Pancreas (tissue), 10 donors: ENCODE measurements at places on chromosomes 11 and 22. TPM values are rescaled to one million over a fixed set of nuclear protein-coding genes. Genes with fewer than 3 reads are reported as not detected.

Gene PHETA2
- 10.1 TPM for polyA plus RNA-seq

Gene KCNQ1
- 50.0 TPM for polyA plus RNA-seq

Gene SLC29A2
- 21.7 TPM for polyA plus RNA-seq

Gene PHOX2A
- polyA plus RNA-seq: not detected

Gene TAF1D
- polyA plus RNA-seq: 248 TPM

Gene KRTAP5-7
- 0.15 TPM for polyA plus RNA-seq

Gene DNAL4
- polyA plus RNA-seq: 12.2 TPM

Gene ZC3H12C
- 2.7 TPM for polyA plus RNA-seq

Gene DEPDC7
- polyA plus RNA-seq: 2.6 TPM

Gene HOATZ
- not detected for polyA plus RNA-seq

Gene NFAM1
- 0.45 TPM for polyA plus RNA-seq

- no peaks in the 10 kb centered on the region for H3K36me3 ChIP-seq
- DNase-seq: no peak
- H3K4me1 ChIP-seq: no peaks in the 10 kb centered on the region
- no peak overlapping the region for H3K27ac ChIP-seq
- no peak overlapping the region for H3K4me3 ChIP-seq
- H3K27me3 ChIP-seq: no peaks in the 10 kb centered on the region
Observed at GRCh38 chr11:38968951-38969350, 2370.9 kb upstream of the RAG2 start.

GRCh38 chr22:28609921-28610320, 69.7 kb downstream of the TTC28 start:
- H3K36me3 ChIP-seq: no peaks in the 10 kb centered on the region
- no peak for DNase-seq
- H3K27me3 ChIP-seq: no peaks in the 10 kb centered on the region
- H3K27ac ChIP-seq: no peak overlapping the region
- H3K4me1 ChIP-seq: peaks cover 6% of the 10 kb centered on the region

- H3K4me3 ChIP-seq: no peak overlapping the region
- no peaks in the 10 kb centered on the region for H3K27me3 ChIP-seq
Observed at GRCh38 chr22:39621826-39622225, 51.3 kb downstream of the CACNA1I start.

- H3K4me3 ChIP-seq: no peak overlapping the region
- H3K4me1 ChIP-seq: no peaks in the 10 kb centered on the region
- H3K27me3 ChIP-seq: no peaks in the 10 kb centered on the region
- DNase-seq: no peak
Observed at GRCh38 chr11:67045314-67045713, 11.3 kb upstream of the RHOD start.

- H3K36me3 ChIP-seq: no peaks in the 10 kb centered on the region
- no peaks in the 10 kb centered on the region for H3K27me3 ChIP-seq
- H3K4me3 ChIP-seq: no peak overlapping the region
- DNase-seq: no peak
Observed at GRCh38 chr11:48004456-48004855, 24.1 kb downstream of the PTPRJ start.

- H3K4me1 ChIP-seq: no peaks in the 10 kb centered on the region
- H3K36me3 ChIP-seq: peaks cover 18% of the 10 kb centered on the region
- no peak for DNase-seq
- H3K4me3 ChIP-seq: no peak overlapping the region
- H3K27ac ChIP-seq: no peak overlapping the region
Observed at GRCh38 chr22:41229730-41230400, 10.9 kb downstream of the CHADL start.

DNA sequence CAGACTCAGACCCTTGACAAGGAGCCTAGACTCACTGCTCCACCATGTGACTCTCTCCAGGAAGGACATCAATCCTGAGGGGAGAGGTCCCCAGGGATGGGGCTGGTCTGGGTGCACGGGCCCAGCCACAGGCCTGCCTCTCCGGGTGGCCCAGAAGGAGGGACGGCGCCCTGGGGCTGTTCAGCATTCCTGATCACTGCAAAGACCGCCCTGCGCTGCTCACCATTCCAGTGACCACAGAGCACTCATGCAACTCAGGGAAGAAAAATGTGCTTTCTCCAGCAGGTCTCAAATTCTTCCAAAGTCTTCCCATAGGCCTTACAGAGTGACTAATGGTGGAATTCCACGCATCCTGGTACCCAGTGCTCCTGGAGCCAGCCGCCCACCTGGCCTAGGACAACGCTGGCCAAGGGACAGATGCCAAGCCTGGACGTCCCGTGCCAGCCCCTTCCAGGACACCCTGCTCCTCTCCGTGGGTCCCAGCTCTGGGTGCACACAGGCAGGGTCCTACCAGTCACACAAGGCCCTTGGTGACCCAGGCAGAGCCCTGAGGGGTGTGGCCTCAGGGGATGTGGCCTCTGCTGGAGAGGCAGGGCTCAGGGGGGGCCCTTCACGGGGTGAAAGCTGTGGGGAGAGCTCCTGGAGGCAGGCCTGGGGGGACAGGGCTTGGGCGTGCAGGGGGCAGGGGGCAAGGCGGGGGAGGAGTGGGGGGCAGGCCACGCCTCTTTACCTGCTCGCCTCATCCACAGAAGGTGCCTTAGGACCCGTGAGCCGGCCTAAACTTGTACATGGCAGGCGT, 178.8 kb downstream of the IGLL1 start:
- DNase-seq: no peak
- H3K27ac ChIP-seq: no peak overlapping the region
- no peaks in the 10 kb centered on the region for H3K27me3 ChIP-seq
- no peaks in the 10 kb centered on the region for H3K36me3 ChIP-seq

DNA sequence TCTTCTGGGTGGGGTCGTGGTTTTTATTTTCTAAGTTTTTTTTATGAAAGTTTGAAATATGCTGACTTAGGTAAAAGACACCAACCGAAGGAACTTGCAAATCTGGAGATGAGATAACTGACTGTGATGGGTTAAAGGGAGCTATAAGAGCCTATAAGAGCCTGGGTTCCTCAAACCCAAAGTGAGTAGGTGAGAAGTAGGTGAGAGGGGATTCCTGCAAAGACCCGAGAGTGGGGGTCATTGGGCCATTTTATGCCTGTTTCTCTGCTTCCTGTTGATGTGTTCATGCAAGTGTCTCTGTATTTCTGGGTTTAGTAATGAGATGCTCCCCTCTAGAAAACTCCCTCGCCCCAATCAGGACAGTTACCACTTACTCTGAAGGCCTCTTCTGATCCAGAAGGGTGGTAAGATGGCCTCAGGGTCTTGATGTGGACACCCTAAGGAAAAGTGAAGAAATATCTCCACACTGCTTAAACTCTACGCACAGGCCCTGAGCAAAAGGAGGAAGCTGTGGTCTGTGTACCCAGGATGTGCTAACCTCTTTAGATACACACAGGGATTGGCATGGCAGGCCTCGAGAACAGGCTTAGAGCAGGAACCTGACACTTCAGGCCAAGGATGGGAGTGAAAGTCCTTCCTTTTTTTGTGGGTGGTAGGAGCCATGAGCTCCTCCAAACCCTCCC, 1.8 kb downstream of the FLI1 start:
- H3K27ac ChIP-seq: no peak overlapping the region
- H3K27me3 ChIP-seq: no peaks in the 10 kb centered on the region
- H3K4me3 ChIP-seq: no peak overlapping the region
- no peak for DNase-seq
- H3K4me1 ChIP-seq: no peaks in the 10 kb centered on the region

DNA sequence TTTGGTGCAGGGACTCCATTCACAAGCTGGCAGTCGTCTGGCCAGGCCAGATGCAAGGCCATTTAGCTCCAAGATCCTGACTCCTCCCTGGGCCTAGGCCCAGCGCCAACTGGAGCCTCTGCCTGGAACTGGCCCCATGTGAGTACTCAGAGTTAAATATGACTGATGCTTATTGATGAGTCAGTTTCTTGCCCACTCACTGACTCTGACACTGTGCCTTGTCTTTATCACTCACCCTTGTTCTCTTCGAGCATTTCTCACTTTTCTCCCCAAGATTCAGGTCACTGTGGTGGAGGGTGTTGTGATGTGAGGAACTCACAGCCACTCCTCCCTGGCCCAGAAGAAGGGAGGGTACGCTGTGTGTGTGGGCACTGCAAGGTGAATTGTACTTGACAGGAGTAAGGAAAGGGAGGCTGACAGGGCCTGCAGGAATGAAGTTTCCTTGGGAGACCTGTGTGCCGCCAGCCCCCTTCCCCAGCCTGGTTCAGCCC, 23.2 kb upstream of the ST3GAL4 start:
- no peak overlapping the region for H3K4me3 ChIP-seq
- no peaks in the 10 kb centered on the region for H3K27me3 ChIP-seq
- no peaks in the 10 kb centered on the region for H3K36me3 ChIP-seq
- H3K27ac ChIP-seq: no peak overlapping the region
- no peak for DNase-seq
- H3K4me1 ChIP-seq: no peaks in the 10 kb centered on the region

- H3K36me3 ChIP-seq: peaks cover 20% of the 10 kb centered on the region
- H3K27ac ChIP-seq: peak overlapping the region; percentile 98
- H3K27me3 ChIP-seq: no peaks in the 10 kb centered on the region
- no peak overlapping the region for H3K4me3 ChIP-seq
Observed at GRCh38 chr22:37564111-37564711, 3.9 kb downstream of the CDC42EP1 start.

GRCh38 chr11:134474942-134475341, 62.9 kb upstream of the B3GAT1 start:
- no peak overlapping the region for H3K4me3 ChIP-seq
- H3K27ac ChIP-seq: no peak overlapping the region
- no peak for DNase-seq
- no peaks in the 10 kb centered on the region for H3K4me1 ChIP-seq
- H3K27me3 ChIP-seq: no peaks in the 10 kb centered on the region
- H3K36me3 ChIP-seq: no peaks in the 10 kb centered on the region

DNA sequence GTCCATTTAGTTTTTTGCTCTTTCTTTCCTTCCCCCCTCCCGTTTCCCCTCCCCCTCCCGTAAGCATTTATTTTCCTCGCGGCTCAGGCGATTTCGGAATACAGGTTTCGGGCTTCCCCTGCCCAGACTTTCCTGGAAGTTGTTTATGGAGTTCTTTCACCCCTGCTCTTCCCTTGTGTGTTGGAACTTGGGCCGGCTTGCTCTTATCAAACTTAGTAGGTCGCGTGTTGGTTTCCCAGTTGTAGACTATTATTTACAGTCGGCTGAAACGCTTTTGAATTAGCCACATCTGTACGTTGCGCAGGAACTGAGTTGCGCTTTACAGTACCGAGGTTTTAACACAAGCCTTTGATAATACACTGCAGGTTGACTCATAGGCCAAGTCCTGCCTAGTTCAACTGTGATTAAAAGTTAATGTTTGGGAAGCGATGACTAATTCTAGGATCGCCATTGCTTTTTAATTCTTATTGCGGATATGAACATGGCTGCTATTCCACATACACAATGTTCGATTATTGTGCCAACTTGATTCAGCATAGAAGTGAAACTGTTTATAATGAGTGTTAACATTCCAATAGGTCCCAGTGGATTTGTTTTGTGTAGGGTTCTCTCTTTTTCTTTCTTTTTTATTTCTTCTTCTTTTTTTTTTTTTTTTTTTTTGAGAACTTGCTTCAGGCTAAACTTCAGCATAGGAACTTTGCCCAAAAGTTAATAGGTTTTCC, 1.7 kb downstream of the YAP1 start:
- H3K27ac ChIP-seq: peak overlapping the region; percentile 86
- peak; percentile 31 for DNase-seq
- H3K36me3 ChIP-seq: no peaks in the 10 kb centered on the region
- peak overlapping the region; percentile 86 for H3K4me3 ChIP-seq
- no peaks in the 10 kb centered on the region for H3K27me3 ChIP-seq
- peaks cover 18% of the 10 kb centered on the region for H3K4me1 ChIP-seq

- no peaks in the 10 kb centered on the region for H3K36me3 ChIP-seq
- no peak overlapping the region for H3K4me3 ChIP-seq
- no peaks in the 10 kb centered on the region for H3K4me1 ChIP-seq
- no peak for DNase-seq
- no peak overlapping the region for H3K27ac ChIP-seq
Observed at GRCh38 chr11:104390651-104391050, 226.7 kb upstream of the PDGFD start.

GRCh38 chr11:35418282-35419183, 825 bp downstream of the SLC1A2 start:
- peak overlapping the region; percentile 36 for H3K4me3 ChIP-seq
- peak; percentile 71 for DNase-seq
- no peaks in the 10 kb centered on the region for H3K36me3 ChIP-seq
- H3K27me3 ChIP-seq: no peaks in the 10 kb centered on the region

GRCh38 chr11:114088216-114088615, 28.7 kb downstream of the ZBTB16 start:
- no peak overlapping the region for H3K27ac ChIP-seq
- H3K4me1 ChIP-seq: peaks cover 49% of the 10 kb centered on the region
- no peak overlapping the region for H3K4me3 ChIP-seq
- H3K27me3 ChIP-seq: no peaks in the 10 kb centered on the region
- H3K36me3 ChIP-seq: no peaks in the 10 kb centered on the region

DNA sequence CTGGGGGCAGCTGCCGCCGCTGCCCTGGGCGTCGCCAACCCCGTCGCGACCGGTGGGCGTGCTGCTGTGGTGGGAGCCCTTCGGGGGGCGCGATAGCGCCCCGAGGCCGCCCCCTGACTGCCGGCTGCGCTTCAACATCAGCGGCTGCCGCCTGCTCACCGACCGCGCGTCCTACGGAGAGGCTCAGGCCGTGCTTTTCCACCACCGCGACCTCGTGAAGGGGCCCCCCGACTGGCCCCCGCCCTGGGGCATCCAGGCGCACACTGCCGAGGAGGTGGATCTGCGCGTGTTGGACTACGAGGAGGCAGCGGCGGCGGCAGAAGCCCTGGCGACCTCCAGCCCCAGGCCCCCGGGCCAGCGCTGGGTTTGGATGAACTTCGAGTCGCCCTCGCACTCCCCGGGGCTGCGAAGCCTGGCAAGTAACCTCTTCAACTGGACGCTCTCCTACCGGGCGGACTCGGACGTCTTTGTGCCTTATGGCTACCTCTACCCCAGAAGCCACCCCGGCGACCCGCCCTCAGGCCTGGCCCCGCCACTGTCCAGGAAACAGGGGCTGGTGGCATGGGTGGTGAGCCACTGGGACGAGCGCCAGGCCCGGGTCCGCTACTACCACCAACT, 1.0 kb downstream of the FUT4 start:
- peak overlapping the region; percentile 75 for H3K4me3 ChIP-seq
- no peaks in the 10 kb centered on the region for H3K27me3 ChIP-seq
- H3K4me1 ChIP-seq: peaks cover 23% of the 10 kb centered on the region
- no peaks in the 10 kb centered on the region for H3K36me3 ChIP-seq
- peak; percentile 46 for DNase-seq

DNA sequence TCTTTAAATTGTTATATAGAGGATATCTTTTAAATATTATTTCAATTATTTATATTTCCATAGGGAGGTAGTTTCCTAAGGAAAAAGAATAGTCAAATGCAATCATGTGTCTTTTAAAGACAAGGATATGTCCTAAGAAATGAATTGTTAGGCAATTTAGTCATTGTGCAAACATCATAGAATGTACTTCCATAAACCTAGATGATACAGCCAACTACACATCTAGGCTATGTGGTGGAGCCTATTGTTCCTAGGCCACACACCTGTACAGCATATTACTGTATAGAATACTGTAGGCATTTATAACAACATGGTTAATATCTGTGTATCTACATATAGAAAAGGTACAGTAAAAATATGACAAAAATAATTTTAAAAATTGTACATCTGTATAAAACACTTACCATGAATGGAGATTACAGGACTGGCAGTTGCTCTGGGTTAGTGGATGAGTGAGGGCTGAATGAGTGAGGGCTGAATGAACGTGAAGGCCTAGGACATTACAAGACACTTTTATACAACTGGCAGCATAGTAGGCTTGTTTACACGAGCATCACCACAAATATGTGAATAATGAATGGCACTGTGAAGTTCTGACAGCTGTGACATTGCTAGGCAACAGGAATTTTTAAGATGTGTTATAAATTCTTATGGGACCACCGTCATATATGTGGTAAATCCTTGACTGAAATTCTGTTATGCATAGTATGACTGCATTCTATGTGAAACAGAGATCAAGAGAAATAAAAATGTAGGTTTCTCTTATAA, 1879.0 kb upstream of the RAG2 start:
- no peaks in the 10 kb centered on the region for H3K4me1 ChIP-seq
- no peaks in the 10 kb centered on the region for H3K27me3 ChIP-seq
- H3K36me3 ChIP-seq: no peaks in the 10 kb centered on the region
- no peak overlapping the region for H3K27ac ChIP-seq
- H3K4me3 ChIP-seq: no peak overlapping the region
